Frontal cortex (tissue), 4 donors: ENCODE measurements at places on chromosomes 7 and 10. TPM values are rescaled to one million over a fixed set of nuclear protein-coding genes. Genes with fewer than 3 reads are reported as not detected.

The TMEM229A gene
- total RNA-seq, result 1.2 TPM

The SMO gene
- 8.6 TPM for total RNA-seq

The DGKB gene
- 9.0 TPM for total RNA-seq

The C10orf90 gene
- 0.41 TPM for total RNA-seq

The MACC1 gene
- 0.41 TPM for total RNA-seq

The FAM24B gene
- total RNA-seq, result 2.9 TPM

The AEBP1 gene
- 4.1 TPM for total RNA-seq

The SRI gene
- total RNA-seq, result 87.6 TPM

The MPP7 gene
- 3.7 TPM for total RNA-seq

The SLC13A4 gene
- total RNA-seq, result 12.6 TPM

The TMEM225B gene
- not detected for total RNA-seq

The SAMD9L gene
- 1.6 TPM for total RNA-seq

The HECW1 gene
- total RNA-seq, result 41.6 TPM

The WNT16 gene
- 0.82 TPM for total RNA-seq

The FFAR4 gene
- total RNA-seq, result not detected

The NUTM2E gene
- under 0.01 TPM for total RNA-seq

The DPP6 gene
- 56.3 TPM for total RNA-seq

The KEL gene
- 0.82 TPM for total RNA-seq

The GIMAP4 gene
- total RNA-seq, result 9.0 TPM

The GARIN1A gene
- 0.82 TPM for total RNA-seq

The VPS37D gene
- total RNA-seq, result 26.1 TPM

The LSM5 gene
- 28.9 TPM for total RNA-seq

The HOXA11 gene
- not detected for total RNA-seq

The GNGT1 gene
- not detected for total RNA-seq

The CCL26 gene
- not detected for total RNA-seq

The BAMBI gene
- total RNA-seq, result 4.5 TPM

The ADGRA1 gene
- 2.4 TPM for total RNA-seq

The LAMB4 gene
- 0.82 TPM for total RNA-seq

The ZNF425 gene
- 6.9 TPM for total RNA-seq

The VKORC1L1 gene
- total RNA-seq, result 26.9 TPM

The PIP gene
- not detected for total RNA-seq

The CCM2 gene
- 22.4 TPM for total RNA-seq

The PRKG1 gene
- total RNA-seq, result 15.5 TPM

The NYAP1 gene
- total RNA-seq, result 55.0 TPM

The MOGAT3 gene
- total RNA-seq, result not detected

The SPDYE8 gene
- total RNA-seq, result under 0.01 TPM

The AS3MT gene
- total RNA-seq, result 13.5 TPM

The STAG3 gene
- 1.2 TPM for total RNA-seq

The CLCN1 gene
- under 0.01 TPM for total RNA-seq

The AKR1C4 gene
- total RNA-seq, result not detected

The CLDN3 gene
- total RNA-seq, result not detected

The BLOC1S2 gene
- total RNA-seq, result 52.2 TPM

The MRC1 gene
- total RNA-seq, result 3.7 TPM
